ENCODE measurements at places on chromosomes 5 and 9.

DNA sequence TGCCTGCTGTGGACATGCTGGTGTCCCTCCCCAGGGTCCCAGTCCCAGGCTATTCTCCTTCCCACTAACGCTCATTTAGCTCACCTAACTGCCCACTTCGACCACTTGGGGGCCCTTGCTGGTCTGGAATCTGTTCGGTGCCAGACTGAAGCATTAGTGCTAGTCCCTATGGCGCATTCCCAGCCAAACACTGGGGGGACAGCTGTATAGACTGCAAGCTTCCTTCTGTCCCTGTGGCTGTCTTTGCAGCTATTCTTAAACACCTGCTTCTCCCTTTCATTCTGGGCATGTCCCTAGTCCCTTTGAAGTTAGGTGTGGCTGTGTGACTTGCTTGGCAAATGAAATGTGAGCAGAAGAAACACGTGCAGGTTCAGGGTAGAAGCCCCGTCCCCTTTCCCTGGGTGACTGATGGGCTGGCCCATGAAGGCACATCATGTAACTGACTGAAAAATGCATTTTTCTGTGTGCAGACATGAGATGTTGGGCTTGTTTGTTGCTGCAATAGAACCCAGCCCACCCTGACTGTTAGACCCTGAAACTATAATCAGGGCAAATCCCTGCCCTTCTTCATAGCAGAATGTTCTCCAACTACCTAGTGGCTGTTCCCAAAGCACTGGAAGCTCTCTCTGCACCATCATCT is 134.4 kb downstream of the BARX1 start:
- no peak for DNase-seq

GRCh38 chr5:15441433-15442192 is 58.4 kb upstream of the FBXL7 start:
- DNase-seq: no peak

DNA sequence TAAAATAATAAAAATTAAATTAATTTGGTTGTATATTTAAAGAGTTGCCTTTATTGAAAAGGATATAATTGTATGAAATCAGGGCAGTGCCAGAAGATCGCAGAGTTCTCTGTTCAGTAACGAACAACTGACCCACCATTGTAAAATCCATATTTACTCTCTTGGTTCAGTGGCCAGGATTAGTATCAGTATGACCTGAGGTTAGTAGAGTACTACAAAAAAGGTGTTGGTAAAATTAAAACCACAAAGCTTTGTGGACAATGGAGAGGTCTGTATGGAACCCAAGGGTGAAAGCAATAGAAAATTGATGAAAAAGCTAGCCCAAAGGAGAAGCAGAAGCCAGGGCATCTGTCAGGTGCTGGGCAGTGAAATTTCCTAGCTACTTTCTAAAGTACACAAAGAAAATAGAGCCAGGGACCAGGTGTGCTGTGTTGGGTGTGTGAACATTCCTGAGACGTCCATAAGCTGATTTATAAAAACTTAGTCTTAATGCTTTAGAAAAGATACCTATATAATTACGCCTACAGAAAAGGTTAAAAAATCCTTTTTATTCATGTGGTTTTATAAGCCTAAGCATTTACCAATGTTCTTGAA is 159.5 kb downstream of the AOPEP start:
- DNase-seq: no peak

DNA sequence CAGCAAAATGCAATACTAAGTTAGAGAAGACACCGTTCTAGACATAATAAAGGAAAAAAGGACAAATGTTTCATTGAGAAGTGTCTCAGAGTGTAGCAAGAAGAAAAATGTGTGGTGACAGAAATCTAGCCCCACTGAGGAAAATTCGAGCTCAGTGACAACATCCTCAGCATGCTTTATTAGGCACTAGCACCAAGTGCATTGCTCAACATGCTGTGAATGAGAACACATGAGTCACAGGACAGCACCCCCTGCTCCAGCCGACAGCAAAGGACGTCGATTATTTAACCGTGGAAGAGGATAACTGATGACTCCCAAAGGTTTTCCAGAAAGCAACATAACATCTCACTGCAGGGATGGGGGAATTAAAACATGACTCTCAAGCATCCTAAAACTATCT is 182.7 kb downstream of the GNAQ start:
- DNase-seq: no peak

GRCh38 chr9:124108216-124108615 is 96.6 kb downstream of the LHX2 start:
- DNase-seq: no peak

Data from stimulated activated CD8-positive, alpha-beta memory T cell treated with anti-CD3 and anti-CD28 coated beads, Interleukin-4, amount 100 ng/mL, for 1 hour (primary cell).